ENCODE measurements at places on chromosomes 3 and 15.

DNA sequence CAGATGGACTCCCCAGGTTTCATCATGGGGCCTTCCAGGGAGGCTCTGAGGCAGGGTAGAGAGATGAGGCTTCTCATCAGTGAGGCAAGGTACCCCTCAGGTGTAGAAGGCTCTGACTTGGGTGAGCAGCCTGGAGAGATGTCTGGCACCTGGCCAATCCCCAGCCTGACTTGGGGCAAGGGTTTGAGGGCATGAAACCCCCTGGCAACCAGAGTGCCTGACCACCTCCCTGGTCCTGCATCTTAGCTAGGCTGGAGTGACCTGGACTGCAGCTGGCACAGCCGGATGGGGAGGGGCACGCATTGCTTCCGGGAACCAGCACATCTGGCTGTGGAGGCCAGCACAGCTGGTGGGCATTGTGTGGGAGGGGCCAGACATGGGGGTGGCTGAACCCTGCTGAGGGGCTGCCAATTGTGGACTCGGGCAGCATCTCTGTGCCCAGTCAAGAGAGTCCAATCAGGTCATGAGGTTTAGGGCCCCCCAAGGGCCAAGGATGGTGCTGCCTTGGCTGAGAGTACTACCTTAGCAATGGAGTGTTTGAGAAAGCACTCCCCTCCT is 1.9 kb downstream of the ZBTB47 start:
- DNase-seq, result no peak

- DNase-seq, result no peak
Observed at GRCh38 chr3:67018789-67019526, 20.9 kb downstream of the KBTBD8 start.

DNA sequence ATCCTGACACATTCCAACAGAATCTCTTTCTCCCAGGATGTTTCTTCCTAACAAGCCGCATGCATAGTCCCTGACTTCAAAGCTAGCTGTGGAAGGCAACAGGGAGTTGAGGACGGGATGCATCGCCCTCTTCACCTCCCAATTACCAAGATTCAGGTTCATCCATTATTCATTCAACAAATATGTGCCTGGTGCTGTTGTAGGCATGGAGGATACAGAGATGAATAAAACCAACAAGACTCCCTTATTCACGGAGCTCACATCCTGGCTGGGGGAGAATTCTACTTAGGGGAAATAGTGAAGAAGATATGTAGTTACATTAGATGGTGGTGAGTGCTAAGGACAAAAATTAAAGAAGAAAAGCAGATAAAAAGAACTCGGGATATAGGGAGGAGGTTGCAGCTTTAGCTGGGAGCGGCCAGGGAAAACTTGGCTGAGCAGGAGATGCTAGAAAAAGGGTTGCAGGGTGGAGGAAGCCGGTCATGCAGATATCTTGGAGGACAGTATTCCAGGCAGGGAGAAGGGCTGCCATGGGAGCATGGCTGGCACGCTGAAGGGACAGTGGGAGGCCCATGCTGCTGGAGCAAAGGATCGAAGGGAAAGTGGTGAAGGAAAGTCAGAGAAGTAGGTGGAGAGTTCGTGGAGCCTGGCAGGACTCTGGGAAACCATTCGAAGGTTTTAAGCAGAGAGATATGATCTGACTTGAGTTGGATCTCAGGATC is 5.0 kb downstream of the ITGB5 start:
- DNase-seq, result no peak

DNA sequence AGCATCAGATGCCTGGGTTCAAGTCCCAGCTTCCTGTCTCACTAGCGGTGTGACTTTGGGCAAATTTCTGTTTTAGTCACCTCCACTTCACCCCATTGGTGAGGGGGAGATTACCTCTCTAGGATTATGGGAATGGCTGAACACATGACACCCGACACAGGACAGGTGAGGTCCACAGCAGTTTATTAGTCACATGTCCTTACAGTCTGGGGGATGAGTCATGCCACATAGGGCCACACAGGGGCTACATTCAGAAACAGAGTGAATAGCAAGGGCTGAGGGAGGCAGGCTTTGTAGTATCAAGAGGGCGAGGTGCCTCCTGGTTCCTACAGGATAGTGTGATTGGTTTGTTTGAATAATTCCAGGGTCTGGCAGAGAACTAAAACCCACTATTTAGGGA is 15.2 kb upstream of the ITGA11 start:
- DNase-seq, result no peak

DNA sequence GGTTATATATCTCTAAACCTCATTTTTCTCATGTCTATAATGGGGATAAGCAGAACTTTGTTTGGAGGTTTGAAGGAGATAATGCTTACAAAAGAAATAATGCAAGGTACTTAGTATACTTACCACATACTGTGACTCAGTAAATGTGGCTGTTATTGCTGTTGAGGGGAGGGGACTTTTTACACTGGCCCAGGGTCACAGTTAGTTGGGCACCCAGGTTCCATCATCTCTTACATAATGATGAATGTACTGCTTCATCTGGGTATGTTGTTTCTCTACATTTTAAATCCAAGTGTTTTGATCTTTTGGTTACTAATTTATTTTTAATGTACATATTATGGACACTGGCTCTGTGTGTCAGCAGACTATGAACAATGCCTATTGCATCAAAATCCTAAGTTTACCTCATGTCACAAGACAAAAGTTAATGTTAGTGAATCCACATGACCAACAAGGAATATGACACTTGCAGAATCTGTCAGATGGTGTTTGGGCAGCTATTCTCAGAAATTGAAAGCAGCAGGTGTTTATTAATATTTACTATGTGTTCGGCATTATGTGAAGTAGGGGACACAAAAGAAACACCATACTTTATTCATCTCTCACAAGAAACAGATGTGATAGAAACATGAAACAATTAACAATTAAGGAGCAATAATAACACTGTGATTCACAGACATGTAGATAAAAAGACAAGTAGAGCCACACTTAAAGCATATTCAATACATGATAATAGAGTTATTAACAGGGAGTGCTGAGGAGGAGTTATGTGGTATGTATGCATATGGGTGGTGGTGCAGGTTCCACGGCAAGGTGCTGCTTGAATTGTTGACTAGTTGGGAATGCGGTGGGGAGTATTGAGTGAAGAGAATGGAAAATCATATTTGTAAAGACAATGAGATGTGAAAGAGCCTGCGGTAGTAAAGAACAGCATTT is 109.7 kb downstream of the GALK2 start:
- DNase-seq, result no peak

- DNase-seq, result no peak
Observed at GRCh38 chr15:29822100-29822683, at the start of gene TJP1. Gene TJP1, minus strand, starts transcription at chr15:29822468. Its CDS starts 440 bp downstream, at chr15:29822028.

- no peak for DNase-seq
Observed at GRCh38 chr3:183388213-183388895, 40.1 kb downstream of the MCF2L2 start.

DNA sequence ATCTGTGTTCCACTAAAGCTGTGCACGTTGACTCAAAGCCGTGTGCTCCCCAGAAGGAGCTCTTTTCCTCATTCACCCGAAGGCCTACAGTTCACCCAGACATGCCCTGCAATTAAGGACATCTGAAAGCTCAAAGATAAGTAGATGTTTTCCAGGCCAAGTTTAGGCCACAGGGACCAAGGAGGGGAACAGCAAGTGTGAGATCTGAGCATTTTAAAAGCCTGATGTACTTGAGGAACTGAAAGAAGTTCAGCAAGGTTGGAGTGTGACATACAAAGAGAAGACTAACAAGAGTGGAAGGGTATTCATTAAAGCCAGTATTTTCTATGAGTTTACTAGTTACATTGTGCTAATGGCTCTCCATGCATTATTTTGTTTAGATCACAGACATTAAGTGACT is 68.0 kb downstream of the CASR start:
- DNase-seq, result no peak

DNA sequence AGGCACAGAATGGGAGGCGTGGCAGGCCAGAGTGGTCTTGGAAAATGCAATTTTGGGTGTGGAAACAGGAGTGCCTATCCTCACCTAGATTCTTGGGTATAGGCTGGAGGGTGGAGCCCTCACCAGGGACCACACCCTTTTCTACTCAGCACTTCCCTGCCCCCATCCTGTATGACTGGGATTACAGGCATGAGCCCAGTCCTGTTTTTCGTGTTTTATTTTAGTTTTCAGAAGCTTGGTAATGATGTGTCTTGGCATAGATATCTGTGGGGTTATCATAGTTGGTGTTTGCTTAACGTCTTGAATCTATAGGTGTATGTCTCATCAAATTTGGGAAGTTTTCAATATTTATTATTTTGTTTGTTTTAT is 248.7 kb upstream of the CBLB start:
- no peak for DNase-seq

- no peak for DNase-seq
Observed at GRCh38 chr15:81948751-81949150, 97.1 kb downstream of the MEX3B start.

GRCh38 chr15:24823473-24823872 is 131.3 kb upstream of the SNRPN start:
- no peak for DNase-seq

GRCh38 chr3:67653425-67654098 is 850 bp downstream of the SUCLG2 start:
- no peak for DNase-seq

DNA sequence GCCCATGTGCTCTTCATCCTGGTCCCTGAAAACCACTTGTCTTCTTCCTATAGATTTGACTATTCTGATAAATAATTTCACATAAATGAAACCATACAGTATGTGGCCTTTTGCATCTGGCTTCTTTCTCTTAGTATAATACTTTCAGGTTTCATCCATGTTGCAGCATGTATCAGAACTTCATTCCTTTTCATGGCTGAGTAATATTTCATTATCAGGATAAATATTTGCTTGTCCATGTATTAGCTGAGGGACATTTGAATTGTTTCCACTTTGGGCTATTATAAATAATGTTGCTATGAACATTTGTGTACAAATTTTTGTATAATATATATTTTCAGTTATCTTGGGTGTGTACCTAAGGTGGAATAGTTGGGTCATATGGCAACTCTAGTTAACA is 29.8 kb upstream of the AEN start:
- no peak for DNase-seq

DNA sequence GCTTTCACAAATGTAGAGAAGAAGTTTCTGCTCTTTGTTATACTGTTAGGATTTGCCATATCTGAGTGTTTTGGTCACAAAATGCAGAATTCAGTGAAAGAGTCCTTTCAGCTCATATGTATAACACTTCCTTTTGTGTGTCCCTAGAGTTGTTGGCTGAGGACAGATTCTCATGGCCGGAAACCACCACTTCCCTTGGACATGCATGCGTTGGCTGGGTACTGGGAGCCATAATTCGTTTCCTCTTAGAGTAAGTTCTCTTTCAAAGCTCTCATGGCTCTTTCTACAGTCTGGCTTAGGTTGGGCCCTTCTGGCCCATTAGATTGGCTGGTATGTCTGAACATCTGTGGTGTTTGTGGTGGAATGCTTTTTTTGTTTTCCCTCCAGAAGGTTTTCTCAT is 298.5 kb downstream of the DIPK2A start:
- no peak for DNase-seq

- DNase-seq, result no peak
Observed at GRCh38 chr3:50577348-50577747, 8.0 kb downstream of the HEMK1 start.

DNA sequence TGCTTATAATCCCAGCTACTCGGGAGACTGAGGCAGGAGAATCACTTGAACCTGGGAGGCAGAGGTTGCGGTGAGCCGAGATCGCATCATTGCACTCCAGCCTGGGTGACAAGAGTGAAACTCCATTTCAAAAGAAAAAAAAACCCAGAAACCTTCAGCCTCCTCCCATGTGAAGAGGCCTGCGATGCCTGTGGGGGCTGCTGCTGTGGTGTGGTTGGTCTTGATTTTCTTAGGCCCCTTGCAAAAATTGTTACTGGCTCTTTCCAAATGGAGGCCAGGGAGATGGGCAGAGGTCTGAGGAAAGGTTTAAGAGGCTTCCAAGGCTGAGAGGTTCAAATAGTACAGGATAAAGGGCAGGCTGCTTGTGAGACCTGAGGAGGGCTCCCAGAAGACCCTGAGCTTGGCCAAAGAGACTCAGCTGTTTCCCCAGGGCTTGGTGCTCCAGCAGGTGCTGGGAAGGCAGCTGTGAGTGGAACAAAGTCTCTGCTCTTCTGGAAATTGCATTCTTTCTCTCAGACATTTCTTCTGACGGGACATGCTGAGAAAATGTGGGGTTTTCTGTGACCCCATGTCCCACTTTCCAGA is 18.4 kb downstream of the GCSAM start:
- DNase-seq, result no peak

GRCh38 chr15:41984622-41985021 is 12.3 kb upstream of the EHD4 start:
- no peak for DNase-seq

DNA sequence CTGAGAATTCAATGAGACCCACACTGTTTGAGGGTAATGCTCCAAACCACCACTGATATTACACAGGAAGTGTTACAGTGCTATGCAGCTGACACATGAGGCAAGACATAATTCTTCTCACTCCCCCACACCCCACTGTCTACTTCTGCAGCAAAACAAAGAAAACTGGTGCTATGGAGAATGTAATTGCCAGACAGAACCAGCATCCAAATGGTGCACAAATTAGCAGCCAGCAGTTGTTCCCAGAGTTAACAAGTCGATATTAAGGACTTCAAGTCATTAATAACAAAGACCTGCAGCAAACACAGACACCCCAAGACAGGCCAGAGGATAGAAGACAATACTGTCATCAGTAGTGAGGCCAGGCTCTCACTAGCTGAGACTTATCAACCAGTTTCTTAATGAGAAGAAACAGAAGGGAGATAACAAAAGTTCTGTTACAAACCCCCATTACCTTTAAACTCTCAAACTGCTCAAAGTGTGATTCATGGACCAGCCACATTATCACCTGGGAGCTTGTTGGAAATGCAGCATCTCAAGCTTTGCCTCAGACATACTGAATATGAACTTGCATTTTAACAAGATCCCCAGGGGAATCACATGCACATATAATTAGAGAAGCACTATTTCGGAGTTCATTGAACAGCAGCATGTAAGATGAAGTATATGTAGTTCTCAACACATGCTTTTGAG is 58.7 kb upstream of the FNDC3B start:
- DNase-seq, result no peak

DNA sequence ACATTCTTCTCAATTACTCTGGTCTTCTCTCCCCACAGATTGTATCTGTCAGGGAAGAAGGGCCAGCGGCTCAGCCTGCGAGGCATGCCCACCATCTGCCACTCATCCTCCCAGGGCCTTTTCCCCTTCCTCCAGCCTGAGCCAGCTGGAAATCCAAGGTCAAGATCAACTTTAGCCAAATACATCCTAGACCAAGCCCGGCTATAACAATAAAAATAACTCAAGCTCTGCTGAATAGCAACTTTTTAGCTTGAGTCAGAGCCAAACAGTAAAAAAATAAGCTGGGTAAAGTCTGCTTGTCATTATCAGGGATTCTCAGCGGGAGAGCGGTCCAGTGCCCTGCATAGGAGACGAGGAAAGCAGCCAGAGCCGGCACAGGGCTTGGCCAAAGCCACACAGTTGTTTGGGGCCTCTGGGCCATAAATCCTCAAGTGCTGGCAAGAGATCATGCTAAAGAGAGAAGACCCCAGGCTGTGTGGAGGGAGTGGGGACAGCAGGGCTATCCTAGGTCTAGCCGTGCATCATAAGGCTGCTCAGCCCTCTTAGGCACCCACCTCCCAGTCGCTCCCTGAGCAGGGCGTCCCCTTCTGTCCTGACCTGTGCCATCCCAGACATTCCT is 76.2 kb upstream of the HERC1 start:
- DNase-seq, result peak; percentile 57
